Right hindlimb (tissue), 1 donor: ENCODE measurements at places on chromosomes 5 and 9.

DNA sequence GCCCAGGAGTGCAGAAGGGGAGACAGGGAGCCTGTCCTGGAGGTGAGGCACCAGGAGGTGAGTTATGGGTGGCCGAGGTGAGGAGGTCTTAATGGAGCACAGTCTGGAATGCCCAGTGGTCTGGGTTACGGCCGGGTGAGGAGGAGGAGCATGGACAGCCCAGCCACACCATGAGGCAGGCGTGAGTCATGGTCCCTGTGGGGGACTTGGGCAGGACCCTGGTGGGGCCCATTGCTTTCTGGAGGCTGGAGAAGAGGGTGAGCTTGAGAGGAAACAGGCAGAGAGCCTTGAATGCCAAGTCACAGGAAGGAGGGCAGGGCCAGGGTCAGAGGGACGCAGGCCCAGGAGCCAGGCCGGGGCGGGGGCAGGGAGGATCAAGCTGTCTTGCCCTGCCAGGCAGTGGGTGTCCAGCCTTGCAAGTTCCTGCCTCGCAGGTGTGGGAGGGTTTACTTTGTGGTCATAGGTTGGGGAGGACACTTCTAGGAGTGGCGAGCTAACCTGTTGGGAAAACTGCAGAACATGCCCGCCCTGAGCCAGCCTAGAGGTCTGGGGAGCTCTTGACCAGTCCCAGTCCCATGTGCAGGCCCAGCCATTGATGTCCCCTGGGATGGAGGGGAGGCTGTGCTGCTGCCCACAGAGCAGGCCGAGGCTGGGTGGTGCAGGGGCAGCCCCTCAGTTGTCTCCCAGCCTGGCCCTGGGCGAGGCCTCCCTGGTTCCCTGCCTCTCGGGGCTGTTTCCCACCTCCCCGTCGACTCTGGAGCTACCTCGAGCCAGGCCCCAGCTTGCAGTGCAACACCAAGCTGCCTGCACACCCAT lies 2.8 kb downstream of the CACNA1B start:
- DNase-seq: no peak

DNA sequence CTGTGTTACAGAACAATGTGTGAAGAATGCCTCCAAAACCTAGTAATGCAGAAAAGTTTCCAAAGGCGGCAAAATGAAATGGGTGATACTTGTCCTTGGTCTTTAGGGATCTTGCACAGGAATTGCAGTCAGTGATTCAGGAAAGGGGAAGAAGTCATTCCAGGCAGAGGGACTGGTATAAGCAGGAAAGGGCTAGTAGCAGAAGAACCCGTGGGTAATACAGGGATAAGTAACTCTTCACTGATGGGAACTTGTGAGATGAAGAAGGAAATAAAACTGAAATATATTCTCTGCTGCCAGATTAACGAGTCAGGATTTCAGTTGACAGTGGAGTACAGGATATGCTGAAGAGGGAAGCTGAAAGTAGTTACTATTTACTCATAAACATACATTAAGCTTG lies 1.2 kb downstream of the SRFBP1 start:
- no peak for DNase-seq

GRCh38 chr5:179533907-179534306 lies 16.4 kb upstream of the RUFY1 start:
- no peak for DNase-seq

GRCh38 chr5:61866930-61867329 lies 439.1 kb upstream of the KIF2A start:
- no peak for DNase-seq

DNA sequence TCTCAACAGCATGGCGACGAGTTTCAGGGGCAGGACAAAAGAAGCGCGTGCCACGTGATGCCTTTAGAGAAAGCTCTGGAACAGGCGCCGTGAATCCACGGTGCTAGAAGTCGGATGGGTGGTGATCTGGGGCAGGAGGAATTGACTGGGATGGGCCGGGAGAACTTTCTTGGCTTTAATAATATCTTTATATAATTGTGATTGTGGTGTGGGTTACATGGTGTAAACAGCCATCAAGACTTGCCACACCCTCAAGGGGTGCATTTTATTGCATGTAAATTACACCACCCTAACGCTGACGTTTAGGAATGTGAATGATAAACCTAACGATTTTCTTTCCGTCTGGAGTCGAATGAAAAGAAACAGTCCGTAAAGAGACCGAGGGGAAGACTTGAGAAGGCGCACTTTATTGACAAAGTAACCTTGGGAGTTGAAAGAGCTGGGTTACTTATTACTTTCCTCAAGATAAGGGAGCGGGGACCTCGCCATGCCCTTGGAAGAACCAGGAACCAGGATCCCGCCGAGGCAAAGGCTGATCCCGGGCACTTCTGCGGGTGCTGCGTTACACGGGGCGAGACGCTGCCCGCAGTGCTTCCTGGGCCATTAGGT lies 8.5 kb downstream of the NRARP start:
- DNase-seq: no peak
